ENCODE measurements at places on chromosomes 3 and 15.

DNA sequence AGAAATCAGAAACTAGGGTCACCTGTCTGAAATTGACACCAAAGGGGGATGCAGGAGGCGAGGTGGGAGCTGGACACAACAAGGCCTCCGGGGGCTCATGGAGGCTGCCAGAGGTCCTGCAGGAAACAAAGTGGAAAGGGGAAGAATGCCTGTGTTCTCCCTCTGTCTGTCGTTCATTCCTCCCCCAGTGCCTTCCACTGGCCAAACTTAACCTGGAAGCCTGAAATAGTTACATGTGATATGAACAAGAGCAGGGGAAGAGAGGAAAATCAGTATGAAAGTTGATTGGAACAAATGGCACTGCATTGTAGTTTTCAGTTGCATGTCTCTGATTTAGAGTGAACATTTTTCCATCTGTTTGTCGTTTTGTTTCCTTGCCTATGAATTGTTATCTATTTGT, 502.0 kb upstream of the CFAP20DC start:
- no peak for DNase-seq

GRCh38 chr3:111767756-111768445, 91.2 kb upstream of the PHLDB2 start:
- DNase-seq: no peak

- DNase-seq: no peak
Observed at GRCh38 chr3:125137358-125138033, 75.1 kb downstream of the SLC12A8 start.

DNA sequence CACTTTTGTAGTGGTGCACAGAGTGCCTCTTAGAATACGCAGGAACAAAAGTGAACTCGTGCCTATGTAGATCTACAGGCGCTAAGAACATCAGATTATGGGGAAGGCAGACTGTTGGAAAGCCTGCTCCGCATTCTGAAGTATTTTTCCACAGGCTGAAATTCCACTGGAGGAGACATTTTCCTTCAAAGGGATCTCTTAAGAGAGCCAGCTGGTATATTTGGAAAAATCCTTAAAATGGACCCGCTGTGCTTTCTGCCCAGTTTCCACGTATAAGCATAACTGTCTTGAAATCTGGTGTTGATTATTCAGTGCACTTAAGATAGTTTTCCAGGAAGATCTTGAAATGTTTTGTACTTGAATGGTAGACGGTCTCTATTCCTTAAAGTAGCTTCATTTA, 34.7 kb upstream of the ICE2 start:
- DNase-seq: no peak

- no peak for DNase-seq
Observed at GRCh38 chr3:147793841-147794240, 384.7 kb downstream of the ZIC1 start.

GRCh38 chr3:4841225-4841624, 138.0 kb upstream of the BHLHE40 start:
- no peak for DNase-seq

- no peak for DNase-seq
Observed at GRCh38 chr15:42736178-42736792, 643 bp downstream of the CDAN1 start.

- no peak for DNase-seq
Observed at GRCh38 chr3:182879031-182879611, 85.8 kb downstream of the ATP11B start.

GRCh38 chr3:35751207-35751606, 111.9 kb downstream of the ARPP21 start:
- DNase-seq: no peak

- no peak for DNase-seq
Observed at GRCh38 chr15:39248204-39248603, 332.7 kb upstream of the THBS1 start.

DNA sequence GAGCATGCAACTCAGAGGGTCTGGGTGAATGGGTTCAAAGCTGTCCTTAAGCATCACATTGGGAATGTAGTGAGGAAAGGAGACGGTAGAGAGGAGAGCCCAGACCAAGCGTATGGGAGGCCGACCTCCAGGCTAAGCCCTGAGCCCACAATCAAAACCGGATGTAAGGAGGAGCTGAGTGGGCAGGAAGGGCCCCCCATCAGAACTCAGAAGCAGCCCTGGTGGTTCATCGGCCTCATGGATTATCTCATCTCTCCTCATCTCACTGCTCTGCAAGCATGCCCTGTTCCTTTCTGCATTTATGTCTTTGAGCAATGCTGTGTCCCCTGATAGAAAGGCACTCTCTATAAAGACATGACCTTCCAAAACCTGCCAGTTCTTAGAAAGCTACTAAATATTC, 6.2 kb downstream of the HDC start:
- no peak for DNase-seq

DNA sequence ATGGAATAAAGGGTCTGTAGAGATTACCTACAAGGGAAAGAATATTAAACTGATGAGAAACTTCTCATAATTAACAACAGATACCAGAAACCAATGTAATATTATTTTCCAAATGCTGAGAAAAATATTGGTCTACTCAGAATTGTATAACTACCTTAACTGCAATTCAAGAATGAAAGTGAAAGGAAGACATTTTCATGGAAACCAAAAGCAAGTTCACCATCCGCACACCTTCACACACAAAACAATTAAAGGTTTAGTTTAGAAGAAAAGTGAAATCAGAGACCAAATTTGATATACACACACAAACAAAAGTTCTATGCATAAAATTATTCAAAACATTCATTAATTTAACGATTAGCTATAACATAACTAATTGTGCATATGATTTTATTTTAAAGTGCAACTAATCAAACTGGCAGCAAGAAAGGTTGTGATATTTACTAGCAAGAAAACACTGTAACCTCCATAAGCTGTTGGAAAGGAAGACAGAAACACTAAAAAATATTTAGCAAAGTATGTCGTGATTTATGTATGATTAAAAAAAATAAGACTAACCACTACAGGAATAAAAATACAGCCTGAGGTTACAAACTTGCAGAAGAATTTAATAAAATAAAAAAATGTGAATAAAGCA, 395.5 kb downstream of the FGF12 start:
- no peak for DNase-seq

- no peak for DNase-seq
Observed at GRCh38 chr3:105899516-105899915, 30.7 kb upstream of the CBLB start.

DNA sequence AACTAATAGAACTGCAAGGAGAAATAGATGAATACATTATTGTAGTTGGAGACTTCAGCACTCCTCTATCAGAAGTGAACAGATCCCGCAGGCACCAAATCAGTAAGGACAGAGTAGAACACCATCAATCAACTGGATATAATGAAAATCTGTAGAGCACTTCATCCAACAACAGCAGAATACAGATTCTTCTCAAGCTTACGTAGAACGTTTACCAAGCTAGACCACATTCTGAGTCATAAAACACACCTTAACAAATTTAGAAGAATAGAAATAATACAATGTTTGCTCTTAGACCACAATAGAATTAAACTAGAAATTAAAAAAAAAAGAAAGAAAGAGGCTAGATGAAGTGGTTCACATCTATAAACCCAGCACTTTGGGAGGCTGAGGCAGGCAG, 70.7 kb upstream of the NEDD4 start:
- no peak for DNase-seq

GRCh38 chr15:31489281-31489680, 162.6 kb downstream of the KLF13 start:
- no peak for DNase-seq

DNA sequence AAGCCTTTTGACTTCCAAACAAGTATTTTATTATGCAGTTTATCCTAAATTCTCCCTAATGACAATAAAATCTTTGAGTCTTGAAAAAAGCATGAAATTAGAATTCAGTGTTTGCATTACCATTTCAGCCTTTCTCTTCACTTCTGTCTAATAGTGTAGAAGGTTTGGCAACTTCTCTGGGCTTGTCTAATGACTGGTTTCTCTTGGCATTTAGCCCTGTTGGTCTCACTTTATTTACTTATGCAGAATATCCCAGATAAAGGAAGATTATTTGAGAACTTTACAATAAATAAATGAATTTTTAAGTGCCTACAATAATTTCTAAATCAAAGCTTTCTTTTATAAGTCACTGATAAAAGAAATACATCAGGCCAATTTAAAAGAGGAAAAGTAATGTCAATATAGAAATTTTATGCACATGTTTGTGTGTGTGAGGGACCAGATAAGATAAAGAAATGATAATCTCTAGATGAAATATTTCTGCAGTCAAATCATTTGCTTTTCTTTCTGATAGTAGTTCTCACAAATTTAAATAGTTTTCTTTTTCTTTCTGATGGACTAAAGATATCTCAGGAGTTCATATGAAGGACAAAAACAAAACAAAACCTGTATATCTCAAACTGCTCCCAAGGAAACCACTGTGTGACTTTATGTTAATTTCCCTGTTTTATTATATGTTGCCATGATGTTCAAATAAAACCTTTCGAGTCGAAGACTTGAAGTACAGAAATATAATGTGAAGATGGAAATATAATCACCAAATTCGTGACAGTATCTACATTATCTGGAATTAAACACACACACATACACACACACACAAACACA, 533.1 kb upstream of the CBLB start:
- no peak for DNase-seq

- no peak for DNase-seq
Observed at GRCh38 chr3:67325231-67325630, 327.1 kb downstream of the KBTBD8 start.

- no peak for DNase-seq
Observed at GRCh38 chr3:127899766-127900165, 15.3 kb upstream of the KBTBD12 start.

DNA sequence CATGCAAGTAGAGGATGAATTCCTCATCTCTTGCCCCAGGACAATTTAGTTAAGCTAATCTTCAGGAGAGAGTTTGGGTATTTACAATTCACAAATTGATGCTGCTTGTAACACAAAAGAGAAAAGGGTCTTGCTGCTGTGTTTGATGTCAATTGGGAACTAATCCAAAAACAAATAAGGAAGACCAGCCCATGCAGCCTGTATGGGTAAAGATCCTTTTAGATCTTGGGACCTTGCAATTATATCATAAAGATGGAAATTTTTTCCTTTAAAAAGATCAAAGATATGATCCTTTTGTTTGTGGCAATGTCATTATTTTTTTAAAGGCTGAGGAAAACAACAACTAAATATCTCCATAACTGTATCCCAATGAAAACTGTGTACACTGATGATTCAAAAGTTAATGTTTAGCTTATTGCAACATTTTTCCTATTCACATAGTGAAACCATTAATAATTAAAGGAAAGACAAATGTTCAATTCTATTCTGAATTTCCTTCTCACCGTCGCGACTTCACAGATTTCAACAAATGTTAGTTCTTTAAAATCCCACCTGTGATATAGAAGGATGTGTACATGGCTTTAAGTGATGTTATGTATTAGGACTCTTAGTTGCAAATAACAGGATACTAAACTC, 40.2 kb downstream of the TMEM212 start:
- DNase-seq: no peak

- DNase-seq: no peak
Observed at GRCh38 chr15:100334456-100334855, 7.3 kb downstream of the ADAMTS17 start.

- DNase-seq: no peak
Observed at GRCh38 chr15:90047956-90048575, 46.9 kb downstream of the ZNF710 start.

DNA sequence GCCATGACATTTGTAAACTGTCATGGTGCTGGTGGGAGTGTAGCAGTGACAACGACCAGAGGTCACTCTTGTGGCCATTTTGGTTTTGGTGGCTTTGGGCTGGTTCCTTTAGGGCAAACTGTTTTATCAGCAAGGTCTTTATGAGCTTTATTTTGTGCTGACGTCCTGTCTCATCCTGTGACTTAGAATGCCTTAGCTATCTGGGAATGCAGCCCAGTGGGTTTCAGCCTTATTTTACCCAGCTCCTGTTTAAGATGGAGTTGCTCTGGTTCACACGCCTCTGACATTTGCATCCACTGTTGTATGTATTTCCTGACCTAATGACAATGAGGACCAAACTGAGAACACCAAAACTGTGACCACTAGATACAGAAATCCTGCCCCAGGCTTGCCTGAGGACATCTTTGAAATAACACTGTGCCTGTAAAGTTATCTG, 37.6 kb downstream of the RAB8B start:
- no peak for DNase-seq

DNA sequence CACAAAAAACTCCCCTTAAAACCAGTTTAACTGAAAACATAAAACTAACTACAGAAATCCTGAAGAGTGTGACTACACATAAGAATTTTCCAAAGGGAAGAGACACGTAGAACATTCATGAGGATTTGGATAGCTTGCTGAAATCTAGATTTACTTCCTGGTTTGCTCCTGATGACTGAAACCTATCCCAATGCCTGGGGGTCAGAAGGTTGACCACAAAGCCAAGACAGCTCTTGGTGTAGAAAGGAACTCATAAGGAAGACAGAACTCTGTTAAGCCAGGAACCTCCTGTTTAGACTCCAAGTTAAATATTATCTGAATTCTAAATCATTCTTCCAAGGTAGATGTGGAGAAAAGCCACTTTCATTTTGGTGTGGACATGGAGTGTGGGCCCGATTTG, 92.8 kb downstream of the TFG start:
- no peak for DNase-seq

DNA sequence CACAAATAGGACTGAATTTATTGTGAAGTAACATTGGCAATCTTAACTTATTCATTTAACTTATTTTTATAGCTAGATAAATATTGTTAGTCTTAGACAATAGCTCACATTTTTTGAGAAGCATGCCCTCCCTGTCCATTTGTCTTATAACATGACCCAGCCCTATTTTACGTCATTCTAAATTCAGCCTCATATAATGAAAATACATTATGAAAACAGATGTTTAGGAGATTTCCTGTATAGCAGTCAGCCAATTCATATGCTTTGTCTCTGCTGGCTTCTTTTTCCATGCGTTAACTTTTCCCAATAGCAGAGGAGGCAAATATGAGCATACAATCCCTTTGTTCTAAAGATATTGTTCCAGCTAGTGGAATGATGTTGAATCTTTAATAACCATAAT, 29.3 kb downstream of the CD200 start:
- DNase-seq: no peak

GRCh38 chr3:48468329-48468731, 21.8 kb downstream of the ATRIP start:
- DNase-seq: no peak

GRCh38 chr15:76866008-76866407, 39.1 kb downstream of the SCAPER start:
- DNase-seq: no peak

DNA sequence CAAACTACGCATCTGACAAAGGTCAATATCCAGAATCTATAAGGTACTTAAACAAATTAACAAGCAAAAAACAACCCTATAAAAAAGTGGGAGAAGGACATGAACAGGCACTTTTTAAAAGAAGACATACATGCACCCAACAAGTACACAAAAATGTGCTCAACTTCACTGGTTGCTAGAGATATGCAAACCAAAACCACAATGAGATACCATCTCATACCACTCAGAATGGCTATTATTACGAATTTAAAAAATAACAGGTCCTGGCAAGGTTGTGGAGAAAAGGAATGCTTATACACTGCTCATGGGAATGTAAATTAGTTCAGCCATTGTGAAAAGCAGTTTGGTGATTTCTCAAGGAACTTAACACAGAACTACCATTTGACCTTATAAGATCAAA, 175.6 kb upstream of the MLF1 start:
- no peak for DNase-seq

- no peak for DNase-seq
Observed at GRCh38 chr3:157713101-157713500, 209.9 kb upstream of the VEPH1 start.
